ENCODE measurements at places on chromosomes 1 and 21.
A peak's percentile ranks its signal among the peaks of the same experiment; 100 is the strongest.

GRCh38 chr1:7538033-7538432, 233.1 kb upstream of the VAMP3 start:
- no peak for DNase-seq

- no peak for DNase-seq
Observed at GRCh38 chr21:38311765-38312164, 55.0 kb downstream of the KCNJ15 start.

- DNase-seq: no peak
Observed at GRCh38 chr1:200862713-200863415, 9.9 kb upstream of the GPR25 start.

DNA sequence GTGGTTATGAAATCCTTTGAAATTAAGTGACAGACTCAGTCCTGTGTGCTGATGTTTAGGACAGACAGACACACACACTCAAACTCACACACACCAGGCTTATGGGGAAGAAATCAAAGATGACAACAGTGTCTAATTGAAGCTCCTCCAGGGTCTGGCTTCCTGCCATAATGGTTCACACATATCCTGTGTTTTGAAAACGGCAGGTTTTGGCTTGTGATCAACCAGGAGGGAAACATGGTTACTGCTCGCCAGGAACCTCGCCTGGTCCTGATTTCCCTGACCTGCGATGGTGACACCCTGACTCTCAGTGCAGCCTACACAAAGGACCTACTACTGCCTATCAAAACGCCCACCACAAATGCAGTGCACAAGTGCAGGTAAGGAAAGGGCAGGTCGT, 4.6 kb downstream of the MTARC1 start:
- no peak for DNase-seq

- DNase-seq: peak; percentile 68
Observed at GRCh38 chr21:34603002-34603709, 11.8 kb downstream of the RCAN1 start.

- no peak for DNase-seq
Observed at GRCh38 chr1:151680826-151681225, 35.8 kb downstream of the CELF3 start.

- no peak for DNase-seq
Observed at GRCh38 chr1:201127755-201128455, 921 bp upstream of the ASCL5 start.

DNA sequence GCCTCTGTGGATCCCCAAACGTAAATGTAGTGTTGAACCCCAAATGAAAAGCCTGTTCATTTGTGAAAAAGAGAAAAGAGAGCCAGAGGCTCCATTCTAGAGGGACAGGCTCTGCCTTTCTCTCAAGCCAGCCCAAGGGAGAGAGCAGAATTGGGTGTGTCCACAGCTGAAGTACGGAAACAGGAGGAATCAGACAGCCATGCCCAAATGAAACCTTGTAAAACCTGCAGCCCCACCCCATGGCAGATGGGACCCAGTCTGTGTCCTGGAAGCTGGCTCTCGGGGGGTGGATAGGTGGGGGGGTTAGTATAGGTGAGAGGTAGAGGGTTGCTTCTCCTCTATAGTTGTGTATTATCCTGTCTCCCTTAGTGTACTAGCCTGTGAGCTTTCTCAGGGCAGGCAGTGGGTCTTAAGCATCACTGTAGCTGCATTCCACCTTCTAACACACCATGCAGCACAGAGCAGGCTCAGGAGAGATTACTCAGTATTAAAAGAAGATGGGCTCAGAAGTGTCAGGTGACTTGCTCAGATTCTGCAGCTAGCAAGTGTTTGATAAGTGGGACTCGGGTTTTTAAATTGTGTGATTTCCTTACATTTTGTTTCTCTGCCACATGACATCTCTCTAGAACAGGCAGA, 67.4 kb upstream of the SIPA1L2 start:
- no peak for DNase-seq

- DNase-seq: no peak
Observed at GRCh38 chr1:18583326-18583941, 47.2 kb upstream of the PAX7 start.

GRCh38 chr1:8905582-8906191, 27.2 kb upstream of the ENO1 start:
- DNase-seq: no peak

DNA sequence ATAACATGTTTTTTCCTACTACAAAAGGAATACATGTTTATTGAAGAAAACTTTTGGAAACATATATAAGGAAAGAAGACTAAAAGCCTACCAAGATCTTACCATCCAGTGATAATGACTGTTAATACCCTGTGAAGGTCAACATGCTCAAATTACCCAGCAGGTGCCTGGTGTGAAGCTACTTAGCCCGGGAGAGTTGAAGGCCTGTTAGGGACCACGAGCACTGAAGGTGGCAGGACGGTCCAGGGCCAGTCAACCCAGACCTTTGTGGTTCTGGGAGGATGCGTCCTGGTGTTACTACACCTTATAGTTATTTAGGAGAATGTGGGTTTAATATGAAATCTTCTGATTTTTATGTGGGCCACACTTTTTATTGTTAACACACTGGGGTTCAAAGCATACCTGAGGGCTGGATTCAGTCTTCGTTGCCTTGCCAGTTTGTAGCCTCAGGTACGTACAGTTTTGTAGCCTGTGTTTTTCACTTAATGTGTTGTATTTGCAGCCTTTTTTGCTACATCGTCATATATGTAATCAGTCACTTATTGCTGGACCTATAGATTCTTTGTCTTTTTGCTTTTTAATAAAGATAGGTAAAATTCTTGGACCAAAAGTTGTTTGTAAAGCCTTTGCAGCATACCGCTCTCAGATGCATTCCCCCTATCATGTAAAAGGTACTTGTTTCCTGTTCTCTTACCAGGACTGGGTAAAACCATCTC, 9.8 kb downstream of the ITSN1 start:
- DNase-seq: no peak

- DNase-seq: no peak
Observed at GRCh38 chr1:171784784-171785183, 3.3 kb downstream of the METTL13 start.

GRCh38 chr1:29581256-29581655, 344.9 kb downstream of the PTPRU start:
- DNase-seq: no peak
